ENCODE measurements at places on chromosomes 6 and 20.

GRCh38 chr6:160240691-160241084 is 17.9 kb downstream of the SLC22A2 start:
- DNase-seq: no peak

- DNase-seq: peak; percentile 21
These were observed 66.4 kb downstream of the STX11 start for GRCh38 chr6:144216668-144217218.

DNA sequence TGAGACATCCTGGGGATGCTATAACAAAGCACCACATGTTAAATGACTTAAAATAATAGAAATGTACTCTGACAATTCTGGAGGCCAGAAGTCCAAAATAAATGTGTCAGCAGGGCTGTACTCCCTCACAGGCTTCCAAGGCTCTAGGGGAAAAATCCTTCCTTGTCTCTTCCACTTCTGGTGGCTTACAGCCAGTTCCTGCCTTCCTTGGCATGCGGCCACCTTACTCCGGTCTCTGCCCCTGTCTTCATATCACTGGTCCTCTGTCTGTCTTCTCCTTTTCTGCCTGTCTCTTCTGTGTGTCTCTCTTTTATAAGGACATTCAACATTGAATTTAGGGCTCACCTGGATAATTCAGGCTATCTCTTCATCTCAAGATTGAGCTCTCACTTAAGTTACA is 155.3 kb upstream of the SYNCRIP start:
- no peak for DNase-seq

GRCh38 chr6:57198926-57199636 is 23.0 kb downstream of the RAB23 start:
- DNase-seq: no peak

- no peak for DNase-seq
These were observed 173.1 kb downstream of the TFAP2C start for GRCh38 chr20:56801971-56802755.

DNA sequence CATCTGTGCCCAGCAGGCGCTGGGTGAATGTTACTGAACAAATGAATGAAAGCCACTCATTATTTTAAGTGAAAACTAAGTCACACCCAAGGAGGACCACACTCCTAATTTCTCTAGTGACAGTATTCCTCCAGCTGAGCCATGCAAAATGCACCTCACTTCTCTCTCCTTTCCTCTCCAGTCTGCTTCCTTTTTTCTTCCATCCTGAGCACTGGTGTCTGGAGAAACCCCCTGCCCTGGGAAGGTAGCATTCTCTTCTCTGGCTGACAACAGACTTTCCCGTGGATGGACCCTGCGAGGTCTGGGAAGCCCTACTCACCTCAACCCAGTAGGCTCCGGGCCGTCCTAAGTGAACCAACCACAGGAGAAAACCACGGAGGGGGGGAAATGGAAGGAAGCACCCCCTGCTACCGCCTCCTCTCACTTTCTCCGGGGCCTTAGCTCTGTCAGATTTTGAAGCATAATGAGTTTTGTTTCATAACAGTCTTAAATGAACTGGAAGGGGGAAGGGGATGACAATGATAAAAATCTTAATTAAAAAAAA is 22.6 kb downstream of the TRERF1 start:
- no peak for DNase-seq

DNA sequence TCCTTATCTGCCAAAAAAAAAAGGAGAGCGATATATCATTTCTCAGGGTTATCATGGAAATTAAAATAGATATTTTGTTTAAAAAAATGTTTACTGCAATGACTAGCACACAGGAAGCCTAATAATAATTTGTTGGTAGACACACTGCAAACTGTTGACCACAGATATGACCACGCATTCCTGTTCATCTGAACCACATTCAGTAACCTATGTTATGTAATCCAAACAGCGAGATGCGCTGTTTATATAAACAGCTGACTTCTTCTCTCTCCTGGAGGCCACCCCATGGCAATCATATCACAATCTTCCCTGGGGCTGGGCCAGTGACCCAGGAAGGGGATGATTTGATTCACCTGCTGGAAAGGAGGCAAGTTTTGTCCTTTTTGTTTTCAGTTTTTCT is 129.3 kb upstream of the UST start:
- DNase-seq: no peak

DNA sequence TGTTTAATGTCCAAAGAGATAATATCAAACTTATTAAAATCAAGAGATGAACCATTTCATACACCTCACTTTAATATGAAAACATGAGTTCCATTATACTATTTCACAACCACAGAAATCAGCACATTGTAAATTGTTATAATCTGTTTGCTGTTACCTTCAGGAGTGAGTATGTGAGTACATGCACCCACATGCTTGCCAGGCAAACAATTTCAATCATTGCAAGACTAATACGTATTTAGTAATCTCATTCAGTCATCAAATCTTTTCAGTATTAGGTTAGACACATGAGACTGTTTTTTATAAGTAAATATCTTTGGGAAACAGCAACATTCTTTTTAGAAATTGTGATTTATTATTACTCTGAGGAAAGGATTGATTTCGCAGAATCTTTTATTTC is 9.3 kb upstream of the EPM2A start:
- no peak for DNase-seq

GRCh38 chr6:12230523-12230922 is 59.6 kb upstream of the EDN1 start:
- no peak for DNase-seq

GRCh38 chr6:125829433-125829832 is 38.7 kb downstream of the NCOA7 start:
- no peak for DNase-seq

DNA sequence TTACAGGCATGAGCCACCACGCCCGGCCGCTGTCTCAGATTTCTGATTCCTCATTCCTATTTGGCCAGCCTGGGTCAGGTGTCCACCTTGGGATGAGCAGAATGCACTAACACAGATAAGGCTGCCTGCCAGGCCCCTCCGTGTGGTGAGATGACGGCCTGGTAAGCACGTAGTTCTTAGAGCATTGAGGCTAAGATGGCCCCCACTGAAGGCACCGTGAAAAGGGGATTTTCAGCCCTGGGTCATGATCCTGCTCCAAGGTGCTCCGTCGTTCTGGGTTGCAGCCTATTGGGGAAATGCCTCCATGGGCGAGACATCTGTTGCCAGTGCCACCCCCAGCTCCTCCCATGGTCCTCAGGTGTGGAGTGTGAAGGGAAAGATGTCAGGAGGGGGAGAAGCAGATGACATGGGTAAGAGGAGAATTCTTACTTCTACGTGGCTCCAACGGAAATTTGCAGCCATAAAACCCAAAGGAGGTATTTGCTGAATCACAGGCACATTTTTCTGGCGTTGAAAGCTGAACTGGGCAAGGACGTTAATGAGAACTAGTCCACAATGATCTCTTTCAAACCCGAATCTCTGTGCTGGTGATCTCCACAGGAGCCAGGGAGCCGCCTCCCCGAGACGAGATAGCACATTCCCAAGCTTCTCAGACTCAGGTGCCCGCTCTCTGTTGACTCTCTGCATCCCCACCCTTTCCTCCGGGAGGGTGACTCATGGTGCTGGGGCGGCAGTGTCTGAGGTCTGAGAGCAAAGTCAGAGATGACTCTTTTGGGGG is 34.0 kb upstream of the BMP6 start:
- DNase-seq: no peak

- no peak for DNase-seq
These were observed 10.3 kb downstream of the ZNF337 start for GRCh38 chr20:25686081-25687067.

DNA sequence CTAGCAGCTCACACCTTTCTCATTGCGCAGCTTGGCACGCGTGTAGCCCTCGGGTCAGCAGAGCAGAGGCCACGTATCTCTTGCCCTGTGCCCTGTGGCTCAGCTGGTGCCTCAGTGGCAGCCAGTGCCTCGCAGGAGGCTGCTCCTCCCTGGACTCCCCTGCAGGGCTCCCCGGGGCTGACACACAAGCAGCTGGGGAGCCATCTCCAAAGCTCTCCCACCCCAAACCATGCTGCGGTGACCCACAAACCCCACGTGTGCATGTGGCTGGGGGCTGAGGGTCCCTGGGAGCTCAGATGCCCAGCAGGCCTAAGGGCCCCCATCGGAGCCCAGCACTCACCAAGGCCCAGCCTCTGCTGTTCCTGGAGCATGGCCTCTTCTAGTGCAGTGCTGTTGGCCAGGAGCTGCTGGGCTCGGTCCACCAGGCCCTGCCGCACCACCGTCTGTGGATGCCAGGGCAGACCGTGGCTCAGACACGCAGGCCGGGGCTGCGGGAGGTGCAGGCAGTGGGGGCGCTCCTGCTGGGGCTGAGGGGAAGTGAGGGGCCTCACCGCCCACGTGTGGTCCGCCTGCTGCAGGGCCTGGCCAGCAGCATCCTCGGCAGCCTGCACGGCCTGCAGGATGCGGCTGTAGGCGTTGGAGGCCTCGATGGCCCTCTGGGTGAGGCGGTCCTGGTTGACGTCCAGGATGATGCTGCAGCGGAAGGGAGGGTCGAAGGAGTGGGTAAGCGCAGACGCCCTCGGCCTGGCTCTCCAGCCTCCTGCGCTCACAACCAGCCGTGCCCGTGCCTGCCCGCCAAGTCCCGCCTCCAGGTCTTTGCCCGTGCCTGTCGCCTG is 13.8 kb downstream of the ADRM1 start:
- no peak for DNase-seq

GRCh38 chr6:15945593-15946159 is 183.2 kb upstream of the MYLIP start:
- DNase-seq: no peak

- no peak for DNase-seq
These were observed 236.7 kb downstream of the SOD2 start for GRCh38 chr6:159456349-159456748.

GRCh38 chr20:18567739-18568091 is 483 bp downstream of the SMIM26 start:
- no peak for DNase-seq

DNA sequence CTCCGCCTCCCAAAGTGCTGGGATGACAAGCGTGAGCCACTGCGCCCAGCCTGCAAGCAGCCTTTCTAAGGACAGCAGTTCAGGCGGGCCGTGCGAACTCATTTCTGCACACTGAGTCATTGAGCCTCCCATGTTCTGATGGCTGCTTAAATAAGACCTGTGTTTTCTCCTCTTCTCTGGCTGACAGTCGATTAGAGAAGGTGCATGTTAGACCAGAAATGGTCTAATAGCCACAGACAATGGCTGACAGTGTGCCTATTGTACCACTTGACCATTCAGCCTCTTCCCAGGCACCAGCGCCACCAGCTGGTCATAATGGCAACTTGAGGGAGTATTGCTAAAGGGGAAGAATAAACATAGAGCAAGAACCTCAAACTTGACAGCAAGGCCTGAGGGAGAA is 6.2 kb downstream of the CST11 start:
- DNase-seq: no peak

GRCh38 chr6:43129434-43130194 is 41.5 kb upstream of the SRF start:
- DNase-seq: no peak

DNA sequence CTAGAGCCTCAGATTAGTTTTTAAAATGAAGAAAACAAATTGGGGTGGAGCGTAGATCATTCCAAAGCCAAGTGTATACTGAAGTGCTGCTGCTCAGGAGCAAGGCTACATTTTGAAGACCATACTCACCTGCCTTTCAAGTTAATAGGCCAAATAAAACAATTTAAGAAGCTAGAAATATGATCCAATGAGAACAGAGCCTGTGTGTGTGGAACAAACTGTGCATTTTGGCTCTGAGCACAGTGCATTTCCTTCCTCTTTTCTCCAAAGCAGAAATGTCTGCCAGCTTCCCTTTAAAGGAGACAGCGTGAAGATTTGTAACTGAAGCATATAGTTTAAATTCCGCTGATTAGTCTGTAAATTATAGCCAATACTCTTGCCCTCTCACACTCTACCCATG is 3.2 kb upstream of the IFNGR1 start:
- DNase-seq: no peak

GRCh38 chr6:45927421-45928320 is 88.0 kb downstream of the CLIC5 start:
- DNase-seq: no peak

DNA sequence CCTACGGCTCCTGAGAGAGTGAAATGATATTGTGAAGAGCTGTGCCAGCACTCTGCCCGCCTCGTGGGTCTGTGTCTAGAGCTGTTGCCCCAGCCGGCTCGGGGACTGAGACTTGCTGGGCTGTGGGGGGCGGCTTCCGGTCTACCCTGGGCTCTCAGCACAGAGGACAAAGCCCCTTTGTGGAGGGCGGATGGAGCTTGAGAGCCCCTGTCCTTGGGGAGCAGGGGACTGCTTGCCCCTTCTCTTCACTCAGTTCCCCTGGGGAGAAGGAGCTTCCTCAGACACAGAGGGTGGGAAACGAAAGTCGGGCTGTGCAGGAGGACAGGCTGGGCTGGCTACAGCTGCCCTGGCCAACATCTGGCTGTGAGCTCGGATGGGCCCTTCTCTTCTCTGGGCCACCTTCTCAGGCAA is 11.0 kb downstream of the SRC start:
- no peak for DNase-seq
